ENCODE measurements at places on chromosomes 3 and 15.

GRCh38 chr15:74609938-74610301 is 5.7 kb upstream of the CLK3 start:
- no peak for DNase-seq

DNA sequence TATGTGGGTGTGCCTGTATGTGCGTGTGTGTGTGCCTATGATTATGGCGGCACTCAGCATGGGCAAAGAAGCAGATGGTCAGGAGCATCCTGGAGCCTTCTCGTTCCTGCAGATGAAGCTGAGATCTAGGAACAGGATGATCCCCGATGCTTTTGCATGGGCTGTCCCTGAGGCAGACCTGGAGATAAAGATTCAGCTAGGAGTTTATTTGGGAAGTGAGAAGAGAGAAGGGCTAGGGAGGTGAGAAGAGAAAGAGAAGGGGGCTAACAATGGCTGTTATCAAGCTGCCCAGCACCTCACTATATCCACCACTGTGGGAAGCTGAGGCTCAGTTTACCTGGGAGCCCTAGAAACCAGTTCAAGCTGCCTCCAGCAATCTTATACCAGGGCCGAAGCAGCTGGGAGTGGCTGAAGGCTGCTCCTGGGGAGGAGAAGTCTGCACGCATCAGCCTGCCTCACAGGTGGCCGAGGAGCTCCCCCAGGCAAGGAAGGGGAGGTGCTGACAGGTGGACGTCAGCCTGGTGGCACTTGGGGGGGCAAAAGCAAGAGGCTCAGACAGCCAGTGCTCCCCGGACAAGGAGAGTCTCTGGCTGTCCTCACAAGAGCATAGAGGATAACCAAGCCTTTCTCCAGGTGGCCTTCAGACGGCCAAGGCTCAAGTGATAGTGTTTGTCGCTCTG is 94.0 kb upstream of the IQSEC1 start:
- no peak for DNase-seq

GRCh38 chr3:143775459-143775858 is 72.8 kb downstream of the SLC9A9 start:
- DNase-seq: peak; percentile 88

GRCh38 chr15:94600505-94600904 is 369.1 kb downstream of the MCTP2 start:
- DNase-seq: no peak

- no peak for DNase-seq
Measured at GRCh38 chr3:107235193-107235927, 141.9 kb upstream of the CCDC54 start.

DNA sequence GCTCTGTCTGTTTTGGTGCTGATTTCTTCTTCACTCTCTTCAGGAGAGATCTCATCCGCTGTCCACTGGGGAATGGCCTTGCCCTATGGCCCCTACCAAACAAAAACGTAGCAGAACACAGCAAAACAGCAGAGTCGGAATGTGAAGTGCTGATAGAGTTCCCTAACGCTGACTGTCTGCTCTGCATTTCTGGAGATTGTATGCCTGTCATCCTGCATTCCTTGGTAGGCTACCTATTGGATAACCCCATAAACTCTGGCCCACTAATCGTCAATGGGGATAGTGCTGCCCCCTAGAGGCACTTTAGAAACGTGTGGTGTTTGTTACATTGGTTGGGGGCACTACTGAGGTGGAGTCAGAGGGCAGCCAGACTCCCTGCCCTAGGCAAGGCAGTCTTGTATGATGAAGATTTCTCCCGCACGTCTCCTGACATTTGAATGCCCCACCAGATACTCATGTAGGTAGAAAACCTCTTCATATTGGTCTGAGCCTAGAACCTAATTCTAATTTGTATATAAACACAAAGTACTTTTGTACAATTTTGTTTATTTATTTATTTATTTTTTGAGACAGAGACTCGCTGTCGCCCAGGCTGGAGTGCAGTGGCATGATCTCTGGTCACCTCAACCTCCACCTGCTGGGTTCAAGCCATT is 15.6 kb upstream of the MAGEF1 start:
- DNase-seq: peak; percentile 53
